Fibroblast of the aortic adventitia (primary cell): ENCODE measurements at places on chromosomes 2 and 18. TPM values are rescaled to one million over a fixed set of nuclear protein-coding genes. Genes with fewer than 3 reads are reported as not detected.

ST8SIA5 gene
- total RNA-seq, result 0.90 TPM in 1 of 2 replicates, not detected in the other

GPC1 gene
- total RNA-seq, result 44.7 and 69.6 TPM in 2 replicates

AGXT gene
- not detected in 2 replicates for total RNA-seq

ALPP gene
- not detected in 2 replicates for total RNA-seq

ZDBF2 gene
- total RNA-seq, result 11.8 and 20.9 TPM in 2 replicates

SKOR2 gene
- total RNA-seq, result not detected in 2 replicates

AQP12A gene
- total RNA-seq, result not detected in 2 replicates

NT5DC4 gene
- total RNA-seq, result not detected in 2 replicates

MOCOS gene
- 3.5 and 13.1 TPM in 2 replicates for total RNA-seq

PARD6G gene
- total RNA-seq, result 0.54 and 2.5 TPM in 2 replicates

LYPD6 gene
- 0.54 TPM in 1 of 2 replicates, not detected in the other for total RNA-seq

YWHAQ gene
- total RNA-seq, result 152 and 562 TPM in 2 replicates

PLGLB2 gene
- 2.3 TPM in 1 of 2 replicates, not detected in the other for total RNA-seq

FAM117B gene
- 4.7 and 5.5 TPM in 2 replicates for total RNA-seq

AKAIN1 gene
- total RNA-seq, result not detected in 2 replicates

UGT1A10 gene
- total RNA-seq, result 0.41 TPM in 1 of 2 replicates, not detected in the other

TUBA4B gene
- total RNA-seq, result not detected in 2 replicates

DLX1 gene
- 0.41 and 0.99 TPM in 2 replicates for total RNA-seq

UPP2 gene
- total RNA-seq, result not detected in 2 replicates

PLEKHH2 gene
- total RNA-seq, result 5.4 and 20.0 TPM in 2 replicates

GKN2 gene
- total RNA-seq, result not detected in 2 replicates

B3GNT7 gene
- total RNA-seq, result 0.27 and 0.98 TPM in 2 replicates

SERPINB4 gene
- total RNA-seq, result not detected in 2 replicates

SIX3 gene
- not detected in 2 replicates for total RNA-seq

RIT2 gene
- total RNA-seq, result not detected in 2 replicates

CROCC2 gene
- under 0.01 and 0.41 TPM in 2 replicates for total RNA-seq

MAP3K20 gene
- total RNA-seq, result 53.1 and 68.2 TPM in 2 replicates

ASB18 gene
- not detected in 2 replicates for total RNA-seq

TUBA3E gene
- total RNA-seq, result not detected in 2 replicates
